Activated CD4-positive, CD25-positive, alpha-beta regulatory T cell (primary cell): ENCODE measurements at places on chromosomes 2 and 18.

- DNase-seq, result no peak
Measured at GRCh38 chr18:54968807-54969206, 9.5 kb upstream of the CCDC68 start.

GRCh38 chr2:182541268-182541667 lies 114.4 kb upstream of the PDE1A start:
- DNase-seq, result no peak

- DNase-seq, result no peak
Measured at GRCh38 chr2:47497843-47498460, 95.0 kb downstream of the MSH2 start.

DNA sequence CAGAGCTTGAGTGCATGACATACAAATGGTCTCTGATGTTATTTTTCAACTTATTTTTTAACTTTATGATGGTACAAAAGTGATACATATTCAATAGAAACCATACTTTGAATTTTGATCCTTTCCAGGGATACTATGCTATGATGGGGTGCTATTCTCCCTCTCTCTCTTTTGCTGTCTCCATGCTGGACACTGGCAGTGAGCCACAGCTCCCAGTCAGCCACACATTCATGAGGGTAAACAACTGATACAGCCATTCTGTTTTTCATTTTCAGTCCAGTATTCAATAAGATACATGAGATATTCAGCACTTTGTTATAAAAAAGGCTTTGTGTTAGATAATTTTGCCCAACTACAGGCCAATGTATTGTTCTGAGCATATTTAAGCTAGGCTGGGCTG lies 859.3 kb upstream of the KLHL29 start:
- no peak for DNase-seq

GRCh38 chr2:44528595-44528994 lies 166.8 kb downstream of the CAMKMT start:
- DNase-seq, result no peak

DNA sequence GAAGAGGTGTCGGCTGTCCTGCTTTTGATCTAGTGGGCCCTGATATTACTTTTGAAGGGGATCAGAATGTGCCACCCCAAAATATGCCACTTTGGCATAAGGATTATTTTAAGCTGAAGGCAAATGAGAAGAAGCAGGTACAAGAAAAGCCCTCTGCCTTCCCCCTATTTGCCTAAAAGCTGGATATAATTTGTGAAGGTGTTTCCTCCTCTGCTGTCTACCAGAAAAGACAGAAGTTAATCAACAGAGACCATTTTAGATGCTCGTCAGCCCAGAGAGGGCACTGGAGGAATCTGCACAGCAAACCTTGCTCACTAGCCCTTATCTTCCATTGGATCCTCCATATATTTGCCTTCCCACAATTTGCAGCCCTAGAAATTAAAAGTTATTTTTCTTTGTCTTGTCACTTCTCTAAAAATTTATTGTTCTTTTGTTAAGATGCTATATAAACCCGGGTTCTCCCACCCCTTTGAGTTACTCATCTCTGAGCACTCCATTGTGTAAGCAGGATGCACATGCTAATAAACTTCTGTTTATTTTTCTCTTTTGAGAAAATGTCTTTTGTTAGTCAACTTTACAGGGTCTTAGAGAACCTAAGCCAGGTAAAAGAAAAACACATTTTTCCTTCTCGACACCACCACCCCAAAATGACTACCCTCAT lies 163.2 kb upstream of the SLC1A4 start:
- no peak for DNase-seq

DNA sequence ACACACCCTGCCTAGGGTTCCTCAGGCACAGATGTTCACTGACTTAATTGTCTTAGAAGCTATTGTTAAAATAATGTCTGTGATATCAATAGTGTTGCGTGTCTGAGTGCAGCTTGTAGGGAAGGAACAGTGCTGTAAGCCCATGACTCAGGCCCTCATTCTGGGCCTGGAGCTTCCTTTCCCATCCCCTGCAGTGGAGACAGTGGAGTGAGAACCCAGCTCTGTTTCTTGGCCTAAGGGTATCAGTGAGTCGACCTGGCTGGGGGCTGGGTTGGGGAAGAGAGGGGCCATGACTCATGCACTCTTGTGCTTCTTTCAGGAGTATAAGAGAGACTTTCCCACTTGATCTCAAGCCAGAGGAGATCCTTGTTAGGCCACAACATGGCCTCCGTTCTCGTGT lies 106.8 kb downstream of the HRH4 start:
- DNase-seq, result no peak

GRCh38 chr18:77993188-77993981 lies 743.7 kb downstream of the GALR1 start:
- no peak for DNase-seq

GRCh38 chr2:20071397-20072383 lies 20.3 kb upstream of the LAPTM4A start:
- no peak for DNase-seq

DNA sequence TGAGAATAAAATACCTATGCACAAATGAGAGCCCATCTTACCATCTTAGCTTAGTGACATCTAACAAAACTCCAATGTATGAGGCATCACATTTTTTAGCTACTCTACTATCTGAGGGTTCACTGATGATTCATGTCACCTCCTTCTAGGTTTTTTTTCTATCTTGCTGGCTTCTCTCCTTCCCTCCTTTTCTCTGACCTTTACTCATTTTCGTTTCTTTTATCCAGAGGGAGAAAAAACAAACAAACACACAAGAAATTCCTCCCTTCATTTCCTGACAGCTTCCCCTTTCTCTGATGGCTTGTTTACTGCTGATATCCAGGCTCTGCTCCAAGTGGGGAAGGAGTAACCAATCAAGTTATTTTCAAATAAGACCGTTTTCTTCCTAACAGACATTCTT lies 115.1 kb downstream of the UBE2E3 start:
- DNase-seq, result no peak

GRCh38 chr2:133062931-133063665 lies 393.1 kb upstream of the LYPD1 start:
- DNase-seq, result no peak

- no peak for DNase-seq
Measured at GRCh38 chr2:194706179-194706578, 950.8 kb upstream of the SLC39A10 start.

DNA sequence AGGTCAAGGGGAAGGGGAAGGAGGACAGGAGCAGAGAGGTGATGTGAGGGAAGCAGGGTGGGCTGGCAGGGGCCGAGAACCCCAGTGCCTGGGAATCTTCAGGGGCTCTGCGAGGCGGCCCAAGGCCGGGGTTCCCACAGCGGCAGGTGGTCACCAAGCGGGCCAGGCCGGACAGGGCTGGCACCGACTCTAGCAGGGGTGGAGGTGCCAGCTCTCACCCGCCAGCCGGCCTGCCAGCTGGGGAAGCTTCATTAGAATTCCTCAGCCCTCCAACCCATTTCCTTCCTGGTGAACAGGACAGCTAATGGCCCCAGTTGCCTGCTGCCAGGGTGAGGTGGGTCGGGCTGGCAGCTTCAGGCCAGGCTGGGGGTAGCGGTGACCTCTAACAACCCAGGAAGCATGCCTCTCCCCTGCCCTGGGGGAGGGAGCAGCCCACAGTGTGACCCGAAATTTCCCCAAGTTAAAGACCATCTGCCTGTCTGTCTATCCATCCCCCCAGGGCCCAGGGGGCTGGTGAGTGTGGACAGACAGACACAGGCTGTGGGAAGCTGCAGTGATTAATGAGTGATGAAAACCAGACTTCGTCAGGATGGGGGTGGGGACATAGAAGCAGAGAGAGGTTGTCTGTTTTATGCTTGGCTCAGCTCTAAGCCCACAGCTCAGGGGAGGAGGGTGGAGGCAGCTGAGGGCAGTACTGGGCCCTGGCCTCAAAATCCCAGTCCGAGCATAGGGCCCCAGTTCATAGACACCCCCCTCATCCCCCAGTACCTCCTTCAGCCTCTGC lies 144.1 kb downstream of the ZFP36L2 start:
- DNase-seq, result no peak

DNA sequence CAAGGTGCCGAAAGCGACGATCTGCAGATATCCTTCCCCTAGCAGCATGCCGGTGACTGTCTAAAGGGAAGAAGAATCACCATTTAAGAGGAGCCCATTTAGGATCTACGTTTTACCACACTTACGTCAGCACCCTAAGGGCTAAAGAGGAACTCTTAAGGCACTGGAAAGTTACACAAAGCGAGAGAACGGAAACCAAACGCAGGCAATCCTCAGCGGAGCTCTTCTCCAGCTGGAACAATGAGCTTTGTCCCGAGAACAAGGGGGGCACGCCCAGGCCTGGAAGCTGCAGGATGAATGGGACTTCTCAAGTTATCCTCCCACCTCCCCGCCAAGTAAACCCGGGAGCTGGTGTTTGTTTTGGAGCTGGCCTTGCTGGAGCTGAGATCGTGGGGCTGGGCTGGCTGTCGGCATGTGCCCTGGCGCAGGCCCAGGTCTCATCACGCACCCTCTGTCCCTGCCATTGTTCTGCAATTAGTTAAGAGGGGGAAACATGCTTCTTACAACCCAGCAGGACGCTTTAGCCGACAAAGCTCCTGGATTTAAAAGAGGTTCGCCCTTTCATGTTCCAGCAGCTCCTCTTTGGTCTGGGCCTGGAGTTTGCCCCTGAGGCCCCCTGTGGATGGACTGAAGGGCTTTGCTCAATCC lies 36.4 kb downstream of the PXDN start:
- DNase-seq, result no peak

DNA sequence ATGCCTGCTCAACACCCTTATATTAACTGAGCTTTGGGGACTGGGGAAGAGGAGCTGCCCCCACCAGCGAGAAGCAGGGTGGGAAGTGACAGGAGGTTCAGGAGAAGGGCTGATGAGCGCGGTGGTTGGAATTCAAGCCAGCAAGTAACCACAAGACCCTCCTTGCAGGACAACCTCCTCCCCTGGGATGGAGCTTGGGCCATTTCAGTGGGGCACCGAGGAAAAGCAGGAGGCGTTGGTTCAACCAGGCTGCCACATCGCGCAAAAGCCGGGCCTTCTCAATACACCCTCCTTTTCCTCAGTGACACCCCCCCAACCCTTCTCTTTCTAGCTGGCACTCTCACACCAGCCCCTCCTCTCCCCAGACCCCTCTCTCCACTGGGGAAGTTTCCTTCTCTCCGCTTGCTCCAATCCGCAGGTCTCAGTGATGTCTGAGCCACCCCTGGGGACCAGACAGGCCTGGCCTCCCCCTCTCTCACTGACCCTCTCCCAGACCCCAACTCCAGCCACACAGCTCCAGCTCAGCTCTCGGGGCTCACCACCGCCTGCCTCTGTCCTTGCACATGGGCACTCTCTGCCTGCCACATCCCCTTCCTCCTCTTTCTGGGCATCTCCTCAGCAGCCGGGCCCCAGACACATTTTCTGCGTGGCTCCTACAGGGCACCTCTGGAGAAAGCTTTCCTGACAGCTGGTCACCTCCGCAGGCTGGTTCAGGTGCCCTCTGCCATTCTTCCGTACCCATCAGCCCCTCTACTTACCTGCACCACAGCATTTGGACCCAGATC lies 44.5 kb downstream of the KCNF1 start:
- DNase-seq, result no peak

GRCh38 chr18:75247611-75248421 lies 37.2 kb downstream of the TSHZ1 start:
- no peak for DNase-seq

- DNase-seq, result no peak
Measured at GRCh38 chr18:25345081-25345866, 6.7 kb downstream of the ZNF521 start.

GRCh38 chr2:154689158-154689557 lies 9.3 kb upstream of the KCNJ3 start:
- no peak for DNase-seq
